Cortex of kidney (tissue), 1 donor: ENCODE measurements at places on chromosomes 5 and 9.

GRCh38 chr9:115211413-115212124 lies 93.6 kb upstream of the TNC start:
- no peak for DNase-seq

DNA sequence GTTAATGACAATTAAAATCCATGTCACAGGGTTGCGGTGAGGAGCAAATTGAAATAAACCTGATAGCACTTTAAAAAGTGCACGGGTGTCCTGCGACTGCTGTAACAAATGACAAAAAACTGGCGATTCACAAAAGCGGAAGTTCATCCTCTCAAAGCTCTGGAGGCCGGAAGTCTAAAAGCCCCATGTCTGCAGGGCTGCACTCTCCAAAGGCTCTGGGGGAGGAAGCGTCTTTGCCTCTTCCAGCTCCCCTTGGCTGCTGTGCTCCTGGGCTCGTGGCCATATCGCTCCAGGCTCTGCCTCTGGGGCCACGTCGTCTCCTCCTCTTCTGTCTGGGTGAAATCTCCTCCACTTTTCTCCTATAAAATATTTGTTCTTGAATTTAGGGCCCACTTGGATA lies 273.9 kb upstream of the IRX2 start:
- DNase-seq: no peak

DNA sequence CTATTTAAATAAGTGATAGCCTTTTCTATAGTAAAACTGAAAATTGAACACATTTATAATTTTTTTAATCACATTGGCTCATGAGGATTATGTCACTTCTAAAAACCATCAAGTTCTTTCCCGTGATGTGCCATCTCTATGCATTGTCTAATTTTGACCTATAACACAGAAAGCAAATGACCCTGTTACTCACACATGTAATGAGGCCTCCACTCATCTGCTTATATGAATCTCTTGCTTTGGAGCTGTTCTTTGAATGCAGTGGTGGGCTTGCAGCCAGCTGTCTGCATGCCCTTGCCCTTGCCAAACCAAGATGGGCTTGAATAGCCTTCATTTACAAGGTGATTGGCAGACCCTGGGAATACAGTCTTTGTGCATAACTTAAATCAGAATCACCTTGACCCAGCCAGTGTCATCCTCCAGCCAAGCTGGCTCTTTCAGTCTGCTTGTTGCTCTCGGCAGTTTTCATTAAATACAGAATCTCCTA lies 163.2 kb downstream of the TRIO start:
- no peak for DNase-seq

DNA sequence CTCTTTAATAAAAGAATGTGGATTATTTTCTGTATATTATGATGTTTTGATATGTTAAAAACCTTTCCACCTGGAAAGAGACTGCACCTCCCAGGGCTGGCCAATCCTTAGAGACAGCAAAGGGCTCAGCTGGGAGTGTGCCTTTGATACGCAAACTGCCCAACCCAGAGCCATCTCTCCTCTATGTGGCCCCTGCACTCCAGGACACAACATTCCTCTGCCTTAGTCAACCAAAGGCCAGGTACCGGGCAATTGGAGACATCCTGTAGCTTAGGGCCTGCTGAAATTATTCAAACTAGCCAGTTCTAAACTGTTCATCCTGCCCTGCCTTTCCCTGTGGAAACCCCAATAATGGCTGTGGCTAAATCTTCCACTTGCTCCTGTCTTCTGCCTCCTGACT lies 5.0 kb upstream of the HSPB3 start:
- no peak for DNase-seq

DNA sequence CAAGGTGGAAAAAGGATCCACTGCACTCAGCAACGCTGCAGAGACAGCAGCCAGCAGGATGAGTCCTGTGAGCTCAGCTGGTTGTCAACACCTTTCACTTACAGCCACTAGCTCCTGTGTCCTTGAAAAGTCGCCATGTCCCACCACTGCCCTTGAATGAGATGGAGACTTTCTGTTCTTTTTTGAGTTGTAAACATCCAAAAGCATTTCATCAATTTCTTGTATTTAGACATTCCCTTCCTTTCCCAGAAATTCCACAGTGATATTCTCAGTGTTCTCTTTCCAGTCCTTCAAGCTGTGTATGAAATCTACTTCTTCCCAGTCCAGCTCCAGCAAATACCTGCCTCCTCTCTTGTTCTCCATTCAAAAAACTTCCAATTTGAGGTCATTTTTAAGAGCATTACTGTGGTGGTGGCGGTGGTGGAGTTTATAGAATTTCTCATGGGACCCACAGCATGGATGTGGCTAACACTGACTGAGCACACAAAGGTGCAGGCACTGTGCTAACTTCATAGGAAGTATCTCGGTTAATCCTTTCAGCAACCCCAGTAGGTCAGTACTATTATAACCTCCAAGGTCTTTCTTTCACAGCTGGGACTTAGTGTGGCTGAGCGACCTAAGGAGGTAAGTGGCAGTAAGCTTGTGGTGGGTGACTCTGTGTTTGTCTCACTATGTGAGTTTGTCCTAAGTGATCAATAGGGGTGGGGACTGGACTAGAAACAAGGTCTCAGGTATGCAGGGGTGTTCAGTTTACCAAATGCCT lies 15.0 kb upstream of the GPX3 start:
- no peak for DNase-seq

DNA sequence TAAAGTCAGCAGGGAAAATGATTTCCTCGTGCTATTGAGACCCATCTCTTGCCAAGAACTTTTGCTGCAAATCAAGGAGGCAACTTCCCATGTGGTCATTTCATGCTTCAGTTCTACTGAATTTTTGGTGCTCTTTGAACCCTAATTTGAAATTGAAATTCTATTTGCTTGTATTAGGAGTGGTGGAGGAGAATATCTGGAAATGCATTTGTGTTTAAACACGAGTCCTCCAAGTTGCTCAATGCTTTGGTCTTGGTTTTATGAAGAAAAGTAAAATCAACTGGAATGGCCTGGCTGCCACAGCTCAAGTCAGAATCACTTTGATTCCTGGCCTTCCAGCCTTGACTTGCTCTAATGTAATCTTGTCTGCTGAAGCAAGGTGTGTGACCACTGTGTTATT lies 613.2 kb downstream of the TLE1 start:
- DNase-seq: no peak

DNA sequence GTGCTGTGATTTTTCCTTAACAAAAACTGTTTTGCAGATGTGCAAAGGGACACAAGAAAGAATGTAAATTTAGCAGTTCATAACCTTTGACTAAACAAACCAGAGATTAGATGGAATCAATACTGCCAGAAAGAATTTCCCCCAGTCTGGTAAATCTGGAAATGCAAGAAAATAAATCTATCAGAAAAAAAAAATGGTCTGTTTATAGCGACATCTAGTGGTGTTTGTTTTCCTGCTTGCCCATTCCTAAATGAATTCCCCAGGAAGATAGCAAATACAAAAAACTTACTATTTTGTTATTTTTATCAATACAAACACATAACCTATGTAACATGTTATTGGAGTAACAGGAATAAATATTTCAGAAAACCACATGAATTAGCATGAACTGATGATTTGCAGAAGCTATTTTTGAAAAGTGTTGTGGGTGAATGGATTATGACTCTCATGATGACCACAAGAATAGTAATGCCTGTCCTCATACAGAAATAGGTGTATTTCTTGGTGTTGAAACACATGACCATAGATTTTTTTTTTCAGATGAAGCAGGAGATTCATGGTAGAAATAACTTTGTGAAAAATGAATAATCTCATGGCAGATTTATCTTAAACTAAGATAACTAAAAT lies 1703.8 kb downstream of the MAT2B start:
- DNase-seq: no peak

DNA sequence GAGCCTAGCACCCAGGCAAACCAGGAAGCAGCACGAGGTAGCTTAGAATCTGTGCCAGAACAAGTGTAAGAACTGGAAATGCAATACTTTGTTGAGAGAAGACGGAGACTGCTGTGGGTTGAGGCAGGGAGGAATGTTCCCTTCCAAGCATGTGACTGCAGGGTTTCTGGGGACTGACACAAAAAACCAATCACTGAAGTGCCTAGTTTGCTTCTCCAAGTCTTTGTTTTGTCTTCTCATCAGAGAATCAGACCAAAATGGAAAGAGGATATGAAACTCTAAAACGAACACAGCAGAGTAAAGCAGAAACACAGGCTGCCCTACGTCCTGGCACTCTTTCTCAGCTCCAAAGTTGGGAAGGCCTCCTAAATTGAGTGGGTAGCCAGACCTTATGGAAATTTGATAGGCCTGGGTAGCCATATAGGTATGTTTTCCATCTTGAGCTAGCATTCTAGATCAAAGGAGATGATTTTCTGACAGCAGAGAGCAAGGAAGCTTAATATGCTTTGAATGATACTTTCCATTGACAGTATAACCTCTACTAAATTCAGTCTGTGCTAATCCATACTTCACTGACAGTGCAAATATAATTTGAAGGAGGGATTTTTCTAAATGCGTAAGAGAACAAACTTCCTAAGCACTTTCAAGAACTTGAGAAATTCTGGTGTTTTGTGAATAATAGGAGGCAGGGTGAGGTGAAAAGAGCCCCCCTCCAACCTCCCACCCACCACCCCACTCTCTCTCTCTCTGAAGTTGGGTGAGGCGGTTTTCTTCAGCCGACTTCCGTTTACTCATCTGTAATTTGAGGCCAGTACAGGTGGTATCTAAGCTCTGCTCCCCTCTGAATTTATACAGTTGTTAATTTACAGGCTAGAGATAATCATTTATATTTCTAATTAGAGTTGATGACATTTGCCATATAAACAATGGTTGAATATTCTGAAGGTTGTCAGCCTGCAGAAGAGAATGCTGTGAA lies 5.5 kb downstream of the ADRB2 start:
- DNase-seq: no peak

- DNase-seq: no peak
These were observed 143.8 kb downstream of the SMARCA2 start for GRCh38 chr9:2158766-2159430.

GRCh38 chr5:96856371-96856770 lies 19.9 kb upstream of the ERAP2 start:
- no peak for DNase-seq

DNA sequence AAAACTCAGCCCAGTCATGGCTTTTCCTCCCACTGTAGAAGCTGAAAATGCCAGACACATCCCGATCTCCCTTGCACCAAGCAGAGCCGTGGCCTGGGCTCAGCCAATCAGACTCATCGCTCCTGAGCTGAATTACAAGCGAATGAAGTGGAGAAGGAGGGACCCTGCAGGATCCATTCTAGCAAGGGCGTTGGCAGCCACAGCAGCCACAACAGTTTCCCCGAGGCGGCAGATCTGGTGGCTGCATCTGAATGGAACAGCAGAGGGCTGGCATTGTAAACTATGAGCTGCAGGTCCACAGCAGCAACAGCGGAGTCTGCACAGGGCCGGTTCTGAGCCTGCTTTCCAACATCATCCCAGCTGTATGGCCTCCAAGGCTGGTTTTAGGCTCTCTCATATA lies 23.8 kb downstream of the ALG2 start:
- DNase-seq: no peak

DNA sequence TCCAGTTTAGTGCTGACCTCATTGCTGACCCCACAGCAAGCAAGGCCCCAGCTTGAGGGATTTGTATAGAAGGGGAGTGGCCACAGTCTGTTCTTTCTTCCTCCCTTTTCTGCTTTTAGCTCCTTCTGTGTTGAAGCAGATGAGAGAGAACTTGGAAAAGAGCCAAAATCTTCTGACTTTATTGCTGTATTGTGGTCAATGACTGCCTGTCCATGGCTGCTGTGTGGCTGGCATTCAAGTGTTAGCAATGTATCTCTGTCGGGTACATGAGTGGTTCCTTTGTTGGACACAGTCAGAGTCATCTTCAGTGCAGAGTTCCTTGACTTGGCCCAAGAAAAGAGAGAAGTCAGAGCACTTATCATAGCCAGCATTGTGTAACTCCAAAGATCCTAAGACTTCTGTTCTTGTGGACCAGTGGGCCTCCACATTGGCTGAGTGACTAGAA lies 154.1 kb downstream of the LRRC70 start:
- no peak for DNase-seq

GRCh38 chr5:116395631-116396203 lies 178.9 kb downstream of the SEMA6A start:
- no peak for DNase-seq

DNA sequence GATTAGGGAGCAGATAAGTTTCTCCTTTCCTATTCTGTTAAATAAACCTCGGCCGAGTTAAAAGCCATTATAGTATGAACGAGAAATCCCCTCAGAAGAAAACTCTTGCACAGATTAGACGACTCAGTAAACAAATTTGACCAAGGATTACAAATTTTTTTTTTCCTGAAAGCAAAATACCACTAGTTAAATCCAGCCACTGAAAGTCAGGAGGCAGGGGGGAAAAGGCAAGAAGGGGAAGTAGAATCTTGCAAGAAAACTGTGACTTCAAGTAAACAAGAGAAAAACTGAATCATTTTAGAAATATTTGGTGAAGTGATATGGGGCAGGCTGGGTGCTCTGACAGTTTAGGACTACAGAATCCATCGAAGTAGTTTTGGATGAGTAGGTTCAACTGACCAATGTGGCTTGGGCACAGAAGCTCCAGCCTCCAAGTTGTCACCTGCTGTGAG lies 251.0 kb downstream of the DENND1A start:
- no peak for DNase-seq

DNA sequence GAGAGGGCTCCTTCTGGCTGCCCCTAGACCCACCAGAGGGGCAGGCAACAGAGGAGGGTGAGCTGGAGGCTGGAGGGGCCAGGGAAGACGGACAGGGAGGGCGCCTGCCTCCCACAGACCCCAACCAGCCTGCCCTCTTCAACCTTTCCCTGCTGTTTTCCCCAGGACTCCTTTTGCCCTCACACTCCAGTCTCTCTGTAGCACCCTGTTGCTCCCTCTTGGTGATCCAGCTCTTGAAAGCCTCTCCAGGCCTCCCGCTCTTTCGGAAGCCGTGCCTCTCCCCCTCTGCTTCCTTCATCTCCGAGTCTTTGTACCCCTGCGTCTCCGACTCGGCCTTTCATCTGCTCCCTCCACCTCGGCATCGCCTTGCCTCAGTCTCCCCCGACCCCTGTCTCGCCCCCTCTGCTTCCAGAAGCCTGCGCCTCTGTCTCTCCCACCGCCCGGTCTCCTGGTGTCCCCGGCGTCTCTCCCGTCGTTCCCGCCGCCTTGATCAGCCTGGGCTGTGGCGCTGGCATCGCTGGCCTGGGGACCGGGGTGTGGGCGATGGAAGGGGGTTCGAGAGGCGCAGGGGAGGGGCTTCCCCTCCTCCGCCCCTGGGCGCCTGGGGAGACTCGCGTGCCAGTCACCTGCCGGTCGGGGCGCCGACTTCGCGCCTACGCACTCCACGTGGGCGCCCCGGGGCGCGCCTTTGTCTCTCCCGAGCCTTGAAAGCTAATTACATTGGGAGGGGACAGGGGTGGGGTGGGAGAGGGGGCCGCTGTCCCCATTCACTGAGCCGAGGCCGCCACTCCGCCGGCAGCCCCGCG lies 5.3 kb upstream of the PRDM12 start:
- no peak for DNase-seq

GRCh38 chr5:155827949-155828348 lies 499.0 kb upstream of the SGCD start:
- DNase-seq: no peak

GRCh38 chr5:57492632-57493031 lies 10.0 kb upstream of the ACTBL2 start:
- DNase-seq: no peak
